ENCODE measurements at places on chromosomes 16 and 17.

GRCh38 chr16:4306470-4307214 is 9.2 kb upstream of the GLIS2 start:
- DNase-seq: peak; percentile 47

DNA sequence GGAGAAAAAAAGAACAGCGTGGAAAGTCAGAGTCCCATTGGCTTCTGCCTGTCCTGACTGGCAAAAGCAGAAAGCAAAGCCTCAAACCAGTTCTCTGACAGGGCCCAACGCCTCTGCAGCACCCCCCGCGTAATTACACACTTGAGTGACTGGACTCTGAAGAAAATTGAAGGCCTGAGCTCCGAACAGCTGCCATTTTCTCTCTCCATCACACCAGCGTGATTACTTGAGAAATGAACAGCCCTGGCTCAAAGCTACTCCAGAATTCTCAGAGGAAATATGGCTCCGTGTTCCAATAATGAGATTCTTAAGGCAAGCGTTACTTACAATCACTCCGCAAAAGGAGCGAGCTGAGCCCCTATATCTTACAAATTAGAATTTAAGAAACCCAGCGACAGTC is 142.7 kb upstream of the C17orf78 start:
- no peak for DNase-seq

- DNase-seq: no peak
Measured at GRCh38 chr16:75854152-75854551, 127.9 kb upstream of the CPHXL start.

- no peak for DNase-seq
Measured at GRCh38 chr17:83119987-83120864, 40.8 kb downstream of the METRNL start.

- DNase-seq: no peak
Measured at GRCh38 chr17:37450112-37450511, 39.6 kb upstream of the DUSP14 start.

DNA sequence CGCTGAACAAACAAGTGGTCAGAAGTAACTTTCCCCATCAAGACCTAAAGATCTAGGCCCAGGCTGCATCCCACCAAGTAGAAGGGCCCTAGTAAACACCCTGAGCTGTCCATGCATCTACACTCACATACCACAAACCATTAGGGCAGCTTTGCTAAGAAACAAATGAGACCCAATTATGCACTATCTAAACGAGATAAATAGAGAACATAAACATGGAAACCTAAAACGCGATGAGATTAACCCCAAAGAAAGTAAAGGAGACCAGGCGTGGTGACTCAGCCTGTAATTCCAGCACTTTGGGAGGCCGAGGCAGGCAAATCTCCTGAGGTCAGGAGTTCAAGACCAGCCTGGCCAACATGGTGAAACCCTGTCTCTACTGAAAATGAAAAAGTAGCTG is 5.8 kb downstream of the TXNDC11 start:
- no peak for DNase-seq

DNA sequence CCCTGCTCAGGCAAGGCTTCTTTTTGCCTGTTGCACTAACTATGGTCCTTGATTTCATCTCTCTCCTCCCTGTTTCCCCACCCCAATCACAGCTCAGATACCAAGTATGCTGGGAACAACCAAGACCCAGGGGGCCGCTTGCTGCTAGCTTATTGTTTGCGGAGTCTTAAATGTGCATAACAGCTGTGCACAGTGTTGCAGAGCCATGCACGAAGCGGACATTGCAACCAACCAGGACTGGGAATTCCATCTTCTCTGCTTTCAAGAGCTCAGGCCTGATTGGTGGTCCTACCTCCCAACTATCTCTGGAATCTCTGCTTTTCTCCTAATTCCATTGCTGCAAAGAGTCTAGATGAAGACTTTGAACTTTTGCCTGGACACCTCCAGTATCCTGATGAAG is 281.3 kb upstream of the TNRC6C start:
- no peak for DNase-seq

- DNase-seq: no peak
Measured at GRCh38 chr17:8371786-8372185, 4.7 kb downstream of the KRABD2 start.

- DNase-seq: no peak
Measured at GRCh38 chr16:85055493-85056210, 28.1 kb downstream of the KIAA0513 start.

GRCh38 chr17:51647067-51647466 is 386.7 kb downstream of the UTP18 start:
- no peak for DNase-seq

DNA sequence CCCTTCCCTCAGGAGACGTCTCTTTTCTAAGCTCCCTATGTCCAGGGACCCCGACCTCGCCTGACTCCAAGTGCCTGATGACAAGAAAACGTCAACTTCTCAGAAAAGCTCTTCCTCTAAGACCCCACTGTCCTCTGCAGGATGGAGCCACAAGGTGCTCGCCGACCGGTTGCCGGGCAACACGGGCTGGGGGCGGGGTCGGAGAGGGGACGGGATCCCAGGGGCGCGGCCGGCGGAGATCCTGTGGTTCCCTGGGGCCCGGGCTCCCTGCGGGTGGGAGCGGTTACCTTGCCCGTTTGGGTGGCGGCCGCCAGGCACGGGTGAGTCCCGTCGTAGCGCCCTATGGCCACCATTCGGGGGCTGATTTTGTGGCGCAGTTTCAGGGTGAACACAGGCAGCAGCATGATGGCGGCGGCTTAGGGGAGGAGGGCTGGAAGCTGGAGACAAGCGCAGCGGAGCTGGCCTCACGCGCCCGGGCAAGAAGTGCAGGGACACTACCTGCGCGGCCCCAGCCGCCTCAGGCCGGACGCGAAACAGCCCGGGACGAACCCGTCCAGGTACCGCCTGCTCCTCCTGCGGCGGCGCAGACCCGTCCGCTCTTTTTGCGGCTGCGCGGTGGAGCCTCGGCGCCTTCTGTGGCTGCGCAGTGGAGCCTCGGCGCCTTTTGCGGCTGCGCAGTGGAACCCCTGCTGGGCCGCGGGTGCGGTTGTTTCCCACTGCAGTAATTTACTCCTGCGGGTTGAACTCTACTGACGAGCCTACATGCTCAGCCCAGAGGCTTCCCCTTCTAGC is at the start of gene BBS2:
Gene BBS2, minus strand, starts transcription at position 566 of the 792 bp plus-strand sequence. Its CDS starts 162 bp downstream, at position 404.
- DNase-seq: peak; percentile 91

DNA sequence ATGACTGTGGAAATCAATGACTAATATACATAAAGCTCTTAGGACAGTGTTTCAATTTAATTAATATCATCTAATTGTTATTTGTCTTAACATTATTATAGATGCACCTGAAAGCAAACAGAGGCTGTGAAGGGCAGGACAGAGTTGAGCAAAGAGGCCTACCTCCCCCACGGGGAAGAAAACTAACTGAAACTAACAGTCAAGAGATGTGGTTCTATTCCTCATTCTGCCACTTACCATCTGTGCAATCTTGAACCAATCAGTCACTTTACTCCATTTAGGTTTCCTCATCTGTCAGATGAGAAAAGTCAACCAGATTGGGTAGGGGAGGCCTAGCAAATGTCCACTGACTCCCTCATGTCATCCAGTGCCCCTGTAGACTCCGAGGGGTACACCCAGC is 59.1 kb downstream of the C17orf67 start:
- DNase-seq: no peak

GRCh38 chr17:75807861-75808260 is 23.3 kb downstream of the UNK start:
- DNase-seq: no peak

- DNase-seq: peak; percentile 29
Measured at GRCh38 chr17:73841431-73842060, 197.3 kb upstream of the SDK2 start.

DNA sequence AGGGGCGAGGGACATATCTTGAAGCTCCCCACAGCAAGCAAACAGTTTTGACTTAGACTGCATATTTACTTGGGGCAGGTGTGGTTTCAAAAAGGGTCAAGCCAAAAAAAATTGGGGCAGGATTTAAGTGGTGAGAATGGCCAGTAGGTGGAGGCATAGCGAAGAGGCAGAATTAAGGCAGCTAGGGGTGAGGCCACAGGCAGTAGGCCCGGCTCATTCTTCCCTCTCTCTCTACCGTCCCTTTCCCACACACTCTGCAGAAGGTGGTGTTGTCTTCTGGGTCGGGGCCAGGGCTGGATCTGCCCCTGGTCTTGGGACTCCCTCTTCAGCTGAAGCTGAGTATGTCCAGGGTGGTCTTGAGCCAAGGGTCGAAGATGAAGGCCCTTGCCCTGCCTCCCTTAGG is 2.6 kb downstream of the SHBG start:
- DNase-seq: no peak

- no peak for DNase-seq
Measured at GRCh38 chr16:12881740-12882139, 19.7 kb upstream of the SHISA9 start.

DNA sequence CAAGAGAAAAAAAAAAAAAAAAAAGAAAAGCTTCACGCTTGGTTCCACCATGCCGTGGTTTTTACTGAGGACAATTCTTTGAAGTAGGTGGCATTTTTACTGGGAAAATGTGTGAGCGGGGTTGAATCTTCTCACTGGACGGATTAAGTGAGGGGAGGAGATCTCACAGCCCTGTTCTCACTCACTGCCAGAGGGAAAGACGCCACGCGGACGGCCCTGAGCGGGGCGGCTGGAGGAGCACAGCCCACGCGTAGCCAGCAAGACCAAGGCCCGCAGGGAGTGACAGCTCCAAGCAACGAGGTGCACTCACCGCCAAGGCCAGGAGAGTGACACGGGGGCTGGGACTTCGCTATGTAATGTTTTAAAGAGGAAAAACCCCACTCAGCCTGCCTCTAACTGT is 43.1 kb downstream of the MRM3 start:
- DNase-seq: no peak

DNA sequence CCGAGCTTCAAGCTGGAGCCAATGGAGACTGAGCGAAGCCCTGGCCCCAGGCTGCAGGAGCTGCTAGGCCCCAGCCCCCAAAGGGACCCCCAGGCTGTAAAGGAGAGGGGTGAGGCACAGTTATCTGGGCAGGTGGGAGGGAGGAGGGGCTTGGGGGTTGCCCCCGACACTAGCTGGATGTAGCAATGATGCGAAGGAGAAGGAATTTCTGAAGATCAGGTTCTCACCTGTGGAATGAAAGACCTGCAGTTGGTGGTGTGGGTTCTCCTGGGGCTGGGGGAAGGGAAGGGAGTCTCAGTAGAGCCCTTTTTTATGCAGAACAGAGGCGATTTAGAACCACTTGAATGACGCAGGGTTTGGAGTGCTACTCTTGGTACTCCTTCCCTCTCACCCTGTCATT is 1.8 kb downstream of the ZNF263 start:
- DNase-seq: no peak

GRCh38 chr17:47204722-47205418 is 4.3 kb upstream of the MYL4 start:
- no peak for DNase-seq

GRCh38 chr16:59124056-59124455 is 389.9 kb upstream of the GOT2 start:
- no peak for DNase-seq

GRCh38 chr17:74049167-74049966 is 154.1 kb upstream of the RPL38 start:
- no peak for DNase-seq

- DNase-seq: no peak
Measured at GRCh38 chr17:69588316-69588715, 173.8 kb downstream of the MAP2K6 start.

GRCh38 chr16:88839745-88840599 is 16.8 kb downstream of the GALNS start:
- no peak for DNase-seq

DNA sequence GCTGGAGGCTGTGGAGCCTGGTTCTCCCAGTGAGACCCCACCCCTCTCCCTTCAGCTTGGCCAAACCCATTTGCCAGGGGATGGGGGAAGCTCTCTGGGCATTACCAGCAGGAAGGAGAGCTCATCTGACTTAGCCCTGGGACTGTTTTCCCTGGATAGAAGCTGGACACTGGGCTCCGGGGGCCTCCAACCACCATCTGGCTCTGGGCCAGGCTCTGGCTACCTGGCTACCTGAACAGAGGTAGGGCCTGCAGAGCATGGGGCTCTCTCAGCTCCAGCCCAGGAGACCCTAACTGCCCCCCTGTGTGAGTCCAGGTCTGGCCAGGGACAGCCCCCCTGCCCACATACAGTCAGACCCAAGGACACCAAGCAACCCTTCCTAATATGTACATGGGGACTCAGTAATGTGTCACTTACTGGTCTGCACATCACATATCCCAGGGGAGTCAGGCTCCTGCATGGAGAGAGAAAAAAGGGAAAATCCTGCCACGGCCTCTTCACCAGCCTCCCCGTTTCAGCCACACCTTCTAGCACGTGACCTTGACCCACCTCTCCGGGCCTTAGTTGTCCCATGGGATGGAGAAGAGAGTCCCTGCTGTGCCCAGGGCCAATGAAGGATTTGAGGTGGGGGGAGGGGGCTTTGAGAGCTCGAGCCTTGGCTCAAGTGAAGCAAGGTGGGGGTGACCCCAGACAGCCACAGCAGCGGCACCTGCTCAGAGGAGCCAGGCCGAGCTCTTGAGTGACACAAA is 13.8 kb downstream of the CNGB1 start:
- DNase-seq: no peak

- no peak for DNase-seq
Measured at GRCh38 chr17:79844869-79845600, 5.8 kb upstream of the CBX4 start.

GRCh38 chr17:80693511-80693910 is 148.9 kb downstream of the RPTOR start:
- DNase-seq: no peak

DNA sequence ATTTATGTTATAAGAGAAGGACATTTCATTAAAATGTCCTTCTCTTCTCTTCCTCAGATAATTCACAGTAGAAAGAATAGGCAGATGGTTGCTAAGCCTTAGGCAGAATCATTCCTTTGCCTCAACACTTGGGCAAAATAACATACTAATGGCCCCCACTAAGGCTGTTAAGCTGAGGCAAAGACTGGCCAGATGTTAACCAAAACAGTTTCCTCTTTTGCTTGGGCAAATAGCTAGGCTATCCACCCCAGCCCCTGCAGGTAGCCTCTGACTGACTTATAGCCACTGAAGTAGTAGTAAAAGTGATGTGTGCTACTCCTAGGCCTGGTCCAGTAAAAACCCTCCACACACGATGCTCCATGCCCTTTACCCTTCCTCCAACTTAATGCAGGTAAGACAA is 55.2 kb downstream of the SPAG9 start:
- no peak for DNase-seq

DNA sequence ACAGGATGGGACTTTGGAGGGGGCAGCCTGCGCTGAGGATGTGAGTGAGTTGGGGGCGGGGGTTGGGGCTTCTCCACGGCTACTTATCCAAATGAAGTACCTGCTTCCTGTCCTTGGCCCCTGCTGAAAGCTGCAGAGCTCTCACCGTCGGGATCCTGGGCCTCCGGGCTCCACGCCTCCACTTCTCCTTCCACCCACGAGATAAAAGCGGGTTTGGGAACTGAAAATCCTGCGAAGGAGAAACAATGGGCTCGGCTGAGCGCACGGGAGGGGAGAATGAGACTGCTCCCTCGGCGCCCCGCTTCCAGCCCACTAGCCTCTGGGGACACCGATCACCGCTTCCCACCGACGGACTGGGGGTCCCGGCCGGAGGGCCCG is 486 bp downstream of the ZNF785 start:
- DNase-seq: no peak

- DNase-seq: peak; percentile 18
Measured at GRCh38 chr17:40697297-40697696, 6.3 kb downstream of the KRT24 start.

GRCh38 chr16:89761304-89761922 is 40.1 kb downstream of the ZNF276 start:
- DNase-seq: no peak
